ENCODE measurements at places on chromosomes 2 and 18. TPM values are rescaled to one million over a fixed set of nuclear protein-coding genes. Genes with fewer than 3 reads are reported as not detected.

GRCh38 chr2:38138419-38138818, 62.5 kb upstream of the CYP1B1 start:
- DNase-seq: no peak
- H3K4me1 ChIP-seq: no peaks in the 10 kb centered on the region
- no peaks in the 10 kb centered on the region for H3K27me3 ChIP-seq
- H3K4me3 ChIP-seq: no peak overlapping the region
- no peaks in the 10 kb centered on the region for H3K36me3 ChIP-seq

- no peaks in the 10 kb centered on the region for H3K4me1 ChIP-seq
- no peak for DNase-seq
- no peaks in the 10 kb centered on the region for H3K36me3 ChIP-seq
Observed at GRCh38 chr2:9087121-9087681, 83.7 kb upstream of the MBOAT2 start.

- H3K4me3 ChIP-seq: no peak overlapping the region
- H3K27ac ChIP-seq: no peak overlapping the region
- peaks cover 8% of the 10 kb centered on the region for H3K4me1 ChIP-seq
- H3K27me3 ChIP-seq: no peaks in the 10 kb centered on the region
- H3K36me3 ChIP-seq: no peaks in the 10 kb centered on the region
Observed at GRCh38 chr2:97966545-97967215, 29.1 kb downstream of the TMEM131 start.

DNA sequence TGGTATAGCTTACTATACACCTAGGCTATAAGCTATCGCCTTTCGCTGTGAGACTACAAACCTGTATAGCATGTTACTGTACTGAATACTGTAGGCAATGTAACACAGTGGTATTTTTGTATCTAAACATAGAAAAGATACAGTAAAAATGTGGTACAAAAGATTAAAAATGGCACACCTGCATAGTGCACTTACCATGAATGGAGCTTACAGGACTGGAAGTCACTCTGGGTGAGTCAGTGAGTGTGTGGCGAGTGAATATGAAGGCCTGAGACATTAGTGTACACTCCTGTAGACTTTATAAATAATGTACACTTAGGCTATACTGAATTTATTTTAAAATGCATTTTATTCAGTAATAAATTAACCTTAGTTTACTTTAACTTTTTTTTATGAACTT, 258.2 kb upstream of the SP5 start:
- no peak for DNase-seq
- no peaks in the 10 kb centered on the region for H3K4me1 ChIP-seq
- H3K36me3 ChIP-seq: no peaks in the 10 kb centered on the region
- no peaks in the 10 kb centered on the region for H3K27me3 ChIP-seq
- H3K4me3 ChIP-seq: no peak overlapping the region
- no peak overlapping the region for H3K27ac ChIP-seq

Gene SKA1
- total RNA-seq: 34.5 TPM

Gene UGT1A3
- total RNA-seq: not detected

Gene VSNL1
- 4.6 TPM for total RNA-seq

Gene LRRFIP1
- 76.9 TPM for total RNA-seq
